ENCODE measurements at places on chromosomes 7 and 10.

- no peak for DNase-seq
These were observed 12.8 kb downstream of the CREB3L2 start for GRCh38 chr7:137989094-137989493.

DNA sequence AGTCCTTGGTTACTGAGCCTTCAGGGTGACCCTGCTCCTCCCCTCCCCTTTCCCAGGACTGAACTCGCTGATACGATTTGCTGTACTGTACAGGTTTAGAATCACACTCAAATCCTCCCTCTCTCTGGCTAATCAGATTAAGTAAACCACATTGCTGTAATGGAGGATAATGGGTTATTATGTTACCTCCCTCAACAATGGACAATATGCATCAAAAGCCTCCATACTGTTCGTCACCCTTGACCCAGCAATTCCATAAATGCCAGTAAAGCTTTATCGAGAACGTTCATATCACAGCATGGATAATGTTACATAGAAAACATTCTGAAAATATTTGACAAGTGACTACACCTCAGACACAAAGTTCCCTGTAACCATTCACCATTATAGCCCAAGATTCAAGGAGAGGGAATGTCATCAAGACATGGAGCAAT is 61.7 kb downstream of the FAM107B start:
- no peak for DNase-seq

DNA sequence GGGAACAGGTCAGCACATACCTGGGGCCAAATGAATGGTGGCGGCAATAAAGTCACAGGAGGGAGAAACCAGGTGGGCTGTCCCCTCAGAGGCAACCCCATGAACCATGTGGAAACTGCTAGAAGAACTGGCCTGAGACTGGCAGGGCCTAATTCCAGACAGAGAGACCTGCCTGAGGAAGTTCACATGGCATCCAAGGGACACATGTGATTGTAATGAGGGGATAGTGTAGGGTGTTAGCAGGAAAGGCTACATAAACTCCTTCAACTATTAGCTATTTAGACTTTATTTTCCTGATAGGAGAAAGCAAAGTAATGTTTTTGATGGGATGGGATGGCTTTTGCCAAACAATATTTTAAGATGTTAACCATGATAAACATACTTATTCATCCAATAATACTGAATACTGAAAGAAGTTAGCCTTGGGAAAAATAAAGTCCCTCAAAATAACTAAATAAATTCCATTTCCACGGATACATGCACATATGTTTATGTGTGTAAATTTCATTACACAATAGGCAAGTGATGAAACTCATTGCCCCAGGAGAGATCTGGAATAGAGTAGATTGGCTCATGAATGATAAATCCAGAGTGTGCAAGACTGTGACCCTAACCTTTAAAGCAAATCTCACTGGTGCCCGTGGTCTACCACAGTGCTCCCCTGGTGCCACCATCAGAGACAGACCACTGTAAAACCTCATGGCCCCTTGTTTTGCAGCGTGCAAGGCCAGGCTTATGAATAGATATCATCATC is 137.0 kb downstream of the NRF1 start:
- no peak for DNase-seq

- DNase-seq, result no peak
These were observed 289.5 kb downstream of the KCNMA1 start for GRCh38 chr10:77348082-77348481.

DNA sequence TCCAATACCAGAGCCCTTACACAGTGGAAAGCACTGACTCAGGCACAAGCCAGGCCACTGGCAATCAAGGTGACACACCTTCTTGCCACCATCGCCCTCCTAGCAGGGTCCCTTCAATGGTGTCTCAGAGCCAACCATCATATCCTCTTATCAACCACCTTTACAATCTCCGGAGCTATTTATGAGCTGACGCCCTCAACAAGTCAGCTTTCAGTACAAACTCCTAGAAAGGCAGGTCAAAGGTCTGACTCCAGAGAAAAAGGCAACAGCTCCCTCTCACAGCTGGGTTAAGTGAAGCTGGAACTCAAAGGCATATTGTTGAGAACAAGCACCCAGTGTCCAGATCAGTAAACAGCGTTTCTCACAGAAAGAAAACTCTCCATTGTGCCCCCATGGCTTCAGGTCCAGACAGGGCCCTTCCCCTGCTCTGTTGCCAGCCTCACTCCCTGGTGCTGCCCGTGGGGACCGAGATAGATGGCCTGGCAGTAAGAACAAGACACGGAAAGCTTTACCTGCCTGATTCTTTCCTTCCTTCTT is 2.4 kb downstream of the ZNF3 start:
- DNase-seq, result no peak

DNA sequence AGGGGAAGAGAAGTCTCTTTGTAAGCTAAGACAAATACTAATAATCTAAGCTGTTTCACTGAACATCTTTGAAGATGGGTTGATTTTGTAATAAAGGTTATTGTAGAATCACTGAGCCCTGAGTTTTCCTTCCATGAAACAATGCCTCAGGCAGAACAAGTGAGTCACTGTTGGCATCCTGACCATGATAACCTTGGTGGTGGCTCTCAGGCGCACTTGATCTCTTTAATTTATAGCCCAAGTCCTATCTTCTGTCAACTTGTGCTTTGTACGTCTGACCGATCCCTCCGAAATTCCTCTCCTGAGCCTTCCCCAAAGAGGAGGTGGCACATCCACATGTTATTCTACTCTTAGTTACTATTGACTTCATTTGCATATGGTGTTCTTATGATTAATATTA is 812.9 kb downstream of the REEP3 start:
- DNase-seq, result no peak

DNA sequence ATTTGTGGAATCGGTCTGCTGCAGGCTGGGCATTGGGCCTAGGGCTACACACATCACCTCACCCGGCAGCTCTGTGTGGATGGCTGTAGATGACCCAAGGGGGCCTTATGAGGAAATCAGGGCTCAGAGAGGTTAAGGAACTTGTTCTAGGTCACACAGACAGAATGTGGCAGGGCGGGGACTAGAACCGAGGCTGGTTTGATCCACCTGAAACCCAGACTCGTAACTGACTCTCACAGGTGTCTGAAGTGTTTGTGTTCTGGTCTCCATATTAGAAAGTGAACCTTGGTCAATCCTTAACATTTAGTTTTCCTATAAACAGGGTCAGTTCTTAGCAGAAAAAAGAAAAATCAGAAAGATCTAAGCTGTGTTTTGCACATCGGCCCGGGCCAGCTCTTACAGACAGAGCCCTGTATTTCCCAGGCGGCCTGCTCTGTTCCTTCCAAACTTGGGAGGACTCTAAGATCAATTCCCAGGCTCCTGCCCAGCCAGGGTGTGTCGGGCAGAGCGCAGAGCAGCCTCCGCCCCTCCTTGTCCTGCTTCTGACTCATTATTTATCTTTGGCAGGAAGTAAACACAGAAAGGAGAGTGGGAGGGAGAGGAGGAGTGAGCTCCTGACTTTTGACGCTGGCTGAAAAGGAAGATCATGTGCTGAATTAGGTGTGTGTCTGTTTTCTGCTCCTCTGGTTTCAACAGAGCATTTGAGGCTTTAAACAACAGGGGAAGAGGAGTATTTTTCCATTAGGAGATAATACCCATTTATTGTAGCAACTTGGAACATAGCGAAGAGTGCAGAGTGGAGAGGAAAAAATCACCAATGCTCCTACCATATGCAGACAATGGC is 74.1 kb downstream of the TACC2 start:
- DNase-seq, result no peak

- DNase-seq, result no peak
These were observed 37.0 kb downstream of the CNPY1 start for GRCh38 chr7:155509359-155509724.

GRCh38 chr10:121531830-121532178 is 66.4 kb downstream of the FGFR2 start:
- DNase-seq, result no peak

- no peak for DNase-seq
These were observed 50.7 kb downstream of the MDFIC start for GRCh38 chr7:114972567-114972966.

- no peak for DNase-seq
These were observed 8.3 kb downstream of the PI4K2A start for GRCh38 chr10:97648562-97649404.

DNA sequence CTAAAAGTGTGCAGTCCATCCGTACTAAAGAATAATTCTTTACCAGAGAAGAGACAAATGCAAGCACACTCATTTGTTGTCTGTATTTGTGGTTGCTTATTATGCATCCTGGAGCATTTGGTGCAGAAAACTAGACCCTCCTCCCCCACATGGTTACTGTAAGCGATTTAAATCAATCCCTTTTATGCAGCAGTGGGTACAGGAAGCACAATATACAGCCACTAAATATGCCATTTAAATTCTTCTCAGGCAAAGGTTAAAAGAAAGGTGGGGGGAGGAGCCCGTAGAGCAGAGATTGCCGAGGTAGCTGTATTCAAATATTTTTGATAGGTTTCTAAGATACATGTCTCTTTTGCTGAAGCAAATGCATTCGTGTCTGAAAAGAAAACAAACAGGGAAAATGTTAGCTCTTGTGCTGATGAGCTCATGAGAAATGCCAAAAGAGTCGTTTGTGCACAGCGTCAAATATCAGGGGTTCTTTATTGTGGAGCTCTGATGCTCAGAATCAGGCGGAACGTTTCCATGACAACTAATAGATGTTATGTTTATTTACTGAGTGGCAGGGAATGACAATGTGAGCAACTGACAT is 131.3 kb upstream of the NPVF start:
- DNase-seq, result no peak

Data from stimulated activated CD8-positive, alpha-beta memory T cell treated with anti-CD3 and anti-CD28 coated beads, Interleukin-4, amount 100 ng/mL, for 4 hours (primary cell).